Activated CD8-positive, alpha-beta memory T cell treated with anti-CD3 and anti-CD28 coated beads for 1 hour (primary cell): ENCODE measurements at places on chromosomes 5 and 9.

DNA sequence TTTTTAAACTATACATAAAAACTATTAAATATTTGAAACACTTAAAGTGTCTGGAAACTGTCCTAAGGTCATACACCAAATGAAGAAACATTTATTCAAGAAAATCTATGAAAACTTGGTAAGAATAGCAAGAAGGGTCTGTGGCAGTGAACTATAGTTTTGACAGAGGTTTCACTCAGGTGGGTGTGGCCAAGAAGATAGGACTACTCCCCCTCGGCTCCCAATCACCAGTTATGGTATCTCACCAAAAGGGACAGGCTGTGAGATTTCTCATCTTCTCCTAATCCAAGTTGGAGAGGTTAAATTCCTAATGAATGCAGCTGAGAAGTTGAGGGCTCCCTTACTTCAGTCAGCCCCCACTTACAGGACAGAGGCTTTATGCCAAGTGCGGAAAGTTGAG is 2.9 kb downstream of the ARSK start:
- no peak for DNase-seq

DNA sequence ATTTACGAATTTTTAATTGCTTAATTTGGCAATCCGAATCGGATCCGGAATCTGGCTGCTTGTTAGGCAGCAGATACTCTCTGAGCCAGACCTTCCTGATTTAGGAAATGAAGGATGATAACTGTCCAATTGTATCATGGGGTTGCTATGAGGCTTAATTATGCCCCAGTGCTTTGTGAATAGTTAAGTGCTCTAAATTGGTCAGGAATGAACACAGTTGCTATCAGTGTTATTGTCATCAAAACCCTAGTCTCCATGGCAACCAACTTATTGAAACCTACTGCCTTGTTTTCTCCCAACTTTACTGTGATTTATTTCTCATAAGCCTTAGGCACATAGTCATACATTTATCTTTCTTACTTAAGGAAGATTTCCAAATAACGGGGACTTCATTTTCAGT is 47.9 kb downstream of the MAMDC2 start:
- no peak for DNase-seq

- no peak for DNase-seq
These were observed 5.3 kb downstream of the SLC1A1 start for GRCh38 chr9:4495537-4495936.

GRCh38 chr9:21399956-21400355 is 9.0 kb upstream of the IFNA8 start:
- no peak for DNase-seq

DNA sequence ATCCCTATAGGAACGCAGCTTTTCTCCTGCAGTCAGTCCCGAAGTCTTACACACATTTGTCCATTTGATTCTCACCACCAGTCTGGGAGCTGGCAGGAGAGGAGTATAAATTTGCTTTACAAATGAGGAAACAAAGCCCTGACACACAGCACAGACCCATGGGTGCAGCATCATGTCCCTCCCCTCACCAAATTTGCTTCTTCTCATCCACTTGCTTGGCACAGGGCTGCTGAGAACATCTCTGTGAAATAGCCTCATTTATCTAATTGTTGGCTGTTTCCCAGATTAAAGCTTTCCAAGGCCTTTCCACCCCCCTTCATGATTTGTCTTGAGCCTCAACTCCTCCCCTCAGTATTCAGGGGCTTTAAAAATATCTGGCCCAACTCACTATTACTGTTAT is 11.3 kb upstream of the ADRB2 start:
- no peak for DNase-seq

GRCh38 chr9:131886826-131887225 is 146.9 kb upstream of the RAPGEF1 start:
- no peak for DNase-seq

- DNase-seq, result no peak
These were observed 213.5 kb downstream of the GLIS3 start for GRCh38 chr9:4086119-4087090.

DNA sequence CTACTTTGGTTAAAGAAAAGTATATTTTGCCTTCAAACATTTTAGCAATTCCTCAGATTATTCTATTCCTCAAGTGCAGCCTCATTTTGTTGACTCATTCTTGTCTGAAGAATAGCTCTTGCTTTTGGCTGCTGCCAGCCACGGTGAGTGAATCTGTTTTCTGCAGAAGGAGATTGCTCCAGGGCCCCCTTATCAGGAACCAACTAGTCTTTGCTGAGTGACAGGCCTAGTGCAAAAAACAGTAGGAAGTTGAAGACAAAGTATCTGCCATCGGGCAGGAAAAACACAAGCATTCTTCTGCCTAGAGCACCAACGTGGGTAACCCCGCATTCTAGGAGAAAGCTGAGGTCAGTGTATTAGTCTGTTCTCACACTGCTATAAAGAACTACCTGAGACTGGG is 42.3 kb downstream of the ZNF883 start:
- DNase-seq, result no peak

GRCh38 chr5:9033524-9033923 is 512.4 kb downstream of the SEMA5A start:
- DNase-seq, result no peak

DNA sequence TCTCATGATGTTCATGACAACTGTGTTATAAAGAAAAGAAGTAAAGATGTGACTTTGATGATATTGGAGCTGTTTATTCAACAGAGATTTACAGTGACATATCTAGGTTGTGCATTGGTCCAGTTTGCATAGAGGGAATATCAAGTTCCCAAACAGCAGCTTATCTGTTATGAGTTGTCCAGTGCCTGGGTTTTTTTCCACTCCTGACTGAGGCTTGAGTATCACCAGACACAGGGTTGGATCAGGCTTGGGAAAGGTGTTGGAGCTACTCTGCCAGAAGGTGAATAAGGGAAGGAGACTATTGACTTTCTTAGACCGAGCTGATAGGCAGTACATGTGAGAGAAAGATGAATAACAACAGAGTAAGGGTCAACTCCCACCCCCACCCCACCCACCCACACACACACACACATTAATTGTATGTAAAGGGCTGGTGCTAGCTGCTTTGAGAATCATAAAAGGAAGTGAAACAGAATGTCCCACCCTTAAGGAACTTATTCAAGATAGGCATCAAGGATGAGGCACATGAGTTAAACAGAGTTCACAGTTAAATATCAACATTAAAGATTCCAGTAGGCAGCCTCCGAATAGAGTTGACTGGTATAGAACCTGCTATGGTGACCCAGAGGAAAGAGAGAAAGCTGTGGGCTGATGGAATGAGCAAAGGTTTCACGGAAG is 33.0 kb upstream of the RASGRF2 start:
- no peak for DNase-seq

DNA sequence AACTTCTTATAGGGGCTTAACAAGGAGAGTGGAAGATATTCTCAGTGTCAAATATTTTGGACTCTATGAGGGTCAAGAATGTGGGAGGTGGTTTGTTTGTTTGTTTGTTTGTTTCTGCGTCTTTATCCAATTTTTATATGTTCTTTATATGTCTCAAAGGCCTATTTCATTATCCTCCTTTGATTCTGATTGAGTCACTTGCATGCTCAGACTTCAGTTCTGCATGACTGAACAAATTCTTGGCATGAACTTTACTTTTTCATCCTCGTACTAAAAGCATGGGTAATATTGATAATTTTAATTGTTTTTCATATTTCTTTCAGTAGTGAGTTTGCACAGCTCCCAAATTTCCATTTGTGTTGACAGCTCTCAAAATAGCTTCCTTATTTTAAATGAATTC is 19.2 kb upstream of the ERBIN start:
- DNase-seq, result no peak

GRCh38 chr5:98004463-98004862 is 769.0 kb upstream of the RGMB start:
- no peak for DNase-seq

DNA sequence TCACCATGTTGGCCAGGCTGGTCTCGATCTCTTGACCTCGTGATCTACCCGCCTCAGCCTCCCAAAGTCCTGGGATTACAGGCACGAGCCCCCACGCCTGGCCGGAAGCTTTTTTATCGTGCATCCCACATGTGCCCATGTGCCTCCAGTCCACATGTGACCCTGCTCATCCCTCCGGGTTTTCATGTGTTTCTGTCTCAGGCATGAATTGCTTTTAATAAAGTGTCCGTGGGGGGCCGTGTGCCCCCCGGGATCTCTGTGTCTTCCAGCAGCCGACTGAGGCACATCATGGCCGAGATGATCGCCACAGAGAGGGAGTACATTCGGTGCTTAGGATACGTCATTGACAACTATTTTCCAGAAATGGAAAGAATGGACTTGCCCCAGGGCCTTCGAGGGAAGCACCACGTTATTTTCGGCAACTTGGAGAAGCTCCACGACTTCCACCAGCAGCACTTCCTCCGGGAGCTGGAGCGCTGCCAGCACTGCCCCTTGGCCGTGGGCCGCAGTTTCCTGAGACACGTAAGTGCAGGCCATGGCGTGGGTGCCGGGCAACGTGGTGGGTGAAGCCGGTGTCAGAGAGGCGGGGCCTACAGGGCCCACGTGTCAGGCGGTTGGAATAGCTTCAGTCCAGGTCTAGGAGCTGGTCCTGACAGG is 22.1 kb upstream of the LRRC14B start:
- no peak for DNase-seq

DNA sequence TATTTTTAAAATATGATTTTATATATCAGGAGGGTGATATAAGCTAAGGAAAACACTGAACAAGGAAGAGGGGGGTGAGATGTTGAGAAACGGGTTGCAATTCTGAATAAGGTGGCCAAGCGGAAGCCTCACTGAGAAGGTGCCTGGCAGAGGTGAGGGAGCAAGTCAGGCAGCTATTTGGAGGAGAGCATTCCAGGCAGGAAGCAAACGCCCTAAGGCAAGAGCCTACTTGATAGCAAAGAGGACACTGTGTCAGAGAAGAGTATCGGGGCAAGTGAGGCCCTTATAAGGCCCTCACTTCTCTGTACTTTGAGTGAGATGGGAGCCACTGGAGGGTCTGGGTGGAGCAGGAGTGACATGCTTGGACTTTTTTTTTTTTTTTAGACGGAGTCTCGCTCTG is 8.0 kb upstream of the CTNNA1 start:
- DNase-seq, result no peak

DNA sequence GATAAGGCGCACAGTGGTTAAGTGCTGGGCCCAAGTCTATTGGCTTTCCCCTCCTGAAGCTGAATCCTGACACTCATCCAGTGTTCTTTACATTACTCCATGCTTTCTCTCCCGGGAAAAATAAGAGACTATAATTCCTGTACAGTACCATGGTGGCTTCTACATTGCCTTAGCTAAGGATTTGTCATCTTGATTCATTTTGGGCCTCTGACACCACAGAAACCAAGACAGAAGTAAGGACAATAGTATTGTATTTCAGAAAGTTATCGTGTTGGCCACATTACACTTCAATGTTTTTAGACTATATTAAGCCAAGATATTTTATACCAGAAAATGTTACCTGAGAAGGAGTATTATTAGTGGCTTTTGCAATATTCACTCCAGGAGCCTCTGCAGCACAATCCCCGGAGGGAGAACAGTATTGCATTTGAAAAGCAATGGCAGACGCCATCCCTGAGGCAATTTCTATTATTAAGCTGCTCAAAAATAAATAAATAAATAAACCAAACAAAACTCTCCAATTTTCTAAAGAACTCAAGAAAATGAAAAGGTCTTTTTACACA is 267.9 kb downstream of the ENC1 start:
- no peak for DNase-seq

GRCh38 chr5:179143446-179143845 is 83.3 kb downstream of the ZNF354C start:
- DNase-seq, result no peak

- DNase-seq, result no peak
These were observed 107.9 kb downstream of the PHF2 start for GRCh38 chr9:93684161-93684765.

GRCh38 chr5:125487231-125487630 is 740.8 kb upstream of the ZNF608 start:
- no peak for DNase-seq

- no peak for DNase-seq
These were observed 19.2 kb downstream of the NIPAL4 start for GRCh38 chr5:157479166-157479565.

DNA sequence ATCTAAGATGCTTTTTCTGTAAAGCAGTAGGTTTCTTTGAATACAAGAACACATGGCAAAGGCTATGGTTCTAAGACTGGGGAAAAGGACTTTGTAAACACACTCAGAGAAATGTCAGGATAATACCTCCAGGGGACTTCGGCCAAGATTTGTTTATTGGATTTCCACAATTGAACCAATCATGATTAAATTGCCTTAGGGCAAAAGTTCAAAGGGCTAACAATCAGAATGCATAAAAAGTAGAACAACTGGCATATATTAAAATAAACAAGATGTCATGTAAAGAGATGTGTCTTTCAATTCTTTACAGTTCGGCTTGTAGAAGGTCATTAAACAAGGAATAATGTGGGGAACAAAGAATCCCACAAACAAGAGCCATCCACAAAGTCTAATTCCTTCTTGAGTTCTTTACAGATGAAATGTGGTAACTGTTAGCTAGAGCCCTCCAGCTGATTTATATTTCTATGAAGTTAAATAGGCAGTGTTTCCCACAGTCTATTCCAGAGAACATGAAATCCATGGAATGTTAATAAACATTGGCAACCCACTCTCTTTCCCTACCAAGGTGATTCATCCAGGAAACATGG is 565.5 kb downstream of the ZNF608 start:
- no peak for DNase-seq

- DNase-seq, result no peak
These were observed 61.2 kb downstream of the F2RL2 start for GRCh38 chr5:76561959-76562358.

DNA sequence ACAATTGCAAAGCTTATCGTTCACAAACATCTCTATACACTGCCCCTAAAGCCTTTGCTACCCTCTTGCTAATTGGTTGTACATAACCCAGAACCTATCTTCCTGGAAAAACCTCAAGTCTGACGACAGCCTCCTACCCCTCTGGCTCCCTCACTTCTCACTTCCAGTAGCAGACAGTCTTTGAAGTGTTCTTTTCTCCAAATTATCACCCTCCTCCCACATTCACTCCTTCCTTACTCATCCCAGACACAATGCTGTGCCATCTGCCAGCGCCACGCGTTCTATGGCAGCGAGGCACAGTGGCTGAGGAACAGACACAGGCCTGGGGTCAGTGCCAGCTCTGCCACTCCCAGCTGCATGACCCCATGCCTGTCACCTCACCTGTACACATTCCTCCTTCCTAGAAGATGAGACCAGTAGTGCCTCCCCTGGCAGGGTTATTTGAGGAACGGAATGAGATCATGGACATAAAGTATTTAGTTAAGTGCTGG is 27.7 kb downstream of the CLTA start:
- no peak for DNase-seq

- no peak for DNase-seq
These were observed 215.3 kb downstream of the FOXD4L6 start for GRCh38 chr9:40913096-40913719.
